ENCODE measurements at places on chromosomes 3 and 15. TPM values are rescaled to one million over a fixed set of nuclear protein-coding genes. Genes with fewer than 3 reads are reported as not detected.

MASP1 gene
- 88.2 TPM for total RNA-seq

DNA sequence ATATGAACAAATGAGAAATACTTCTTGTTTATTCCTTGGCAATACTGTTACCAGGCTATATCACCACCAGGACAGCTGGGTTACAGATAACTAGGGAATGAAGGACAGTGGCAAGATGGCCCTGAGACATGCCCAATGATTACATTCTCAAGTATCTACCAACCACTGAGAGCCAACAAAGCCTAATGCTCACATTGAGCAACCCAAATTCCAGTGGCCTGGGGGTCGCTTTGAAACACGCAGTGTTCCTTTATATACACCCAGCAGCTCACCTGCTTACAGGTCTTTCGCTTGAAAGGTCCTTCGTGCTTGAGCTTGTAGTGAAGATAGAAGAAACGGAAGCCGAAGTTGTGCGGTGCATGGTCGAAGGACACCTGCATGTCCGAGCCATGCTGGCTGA is 45.1 kb downstream of the SPATA12 start:
- no peak for DNase-seq

- no peak for DNase-seq
These were observed 70.7 kb upstream of the DCBLD2 start for GRCh38 chr3:98972155-98972554.

- DNase-seq, result no peak
These were observed 55.9 kb upstream of the KLF13 start for GRCh38 chr15:31270767-31271166.

GRCh38 chr15:73994413-73994883 is at the start of gene PML:
Gene PML (plus strand): TSS chr15:73994716. CDS start chr15:73994813, 97 bp downstream.
- peak; percentile 98 for DNase-seq

STX19 gene
- total RNA-seq, result not detected

TTLL13 gene
- not detected for total RNA-seq

DNA sequence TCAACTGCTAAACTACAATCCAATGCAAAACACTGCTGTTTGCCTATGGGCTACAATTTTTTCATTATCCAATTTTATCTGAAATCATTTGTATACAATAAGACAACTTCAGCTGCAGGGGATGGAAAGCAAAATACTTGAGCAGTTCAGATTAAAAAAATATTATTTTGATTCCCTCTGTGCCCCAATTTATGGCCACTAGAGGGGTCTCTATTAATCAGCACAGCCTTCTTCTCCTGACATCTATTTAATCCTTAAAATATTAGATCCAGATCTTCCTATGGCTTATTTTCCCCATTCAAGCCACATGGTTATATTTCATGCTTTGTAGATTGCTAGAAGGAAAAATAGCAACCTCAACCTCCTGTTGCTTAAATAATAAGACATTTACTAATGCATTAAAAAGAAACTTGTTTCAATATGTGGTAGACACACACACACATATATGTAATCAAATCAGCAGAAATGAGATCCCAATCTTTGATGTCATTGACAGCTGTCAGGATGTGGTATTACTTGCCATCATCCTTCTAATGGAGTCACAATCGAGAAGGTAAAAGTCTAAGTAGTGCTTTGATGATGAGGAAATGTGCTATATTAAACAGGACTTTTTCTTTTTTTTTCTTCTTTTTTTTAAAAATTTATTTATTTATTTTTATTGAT is 104.2 kb downstream of the P2RY1 start:
- no peak for DNase-seq

Measured in uterus (tissue), 4 donors.